ENCODE measurements at places on chromosomes 7 and 10.

GRCh38 chr7:128888756-128889095 lies 21.8 kb downstream of the KCP start:
- DNase-seq = no peak

- DNase-seq = no peak
Observed at GRCh38 chr7:22182149-22182548, 174.8 kb downstream of the RAPGEF5 start.

- peak; percentile 63 for DNase-seq
Observed at GRCh38 chr10:62911210-62911963, 95.2 kb upstream of the EGR2 start.

- peak; percentile 66 for DNase-seq
Observed at GRCh38 chr7:44163591-44163990, 22.5 kb upstream of the MYL7 start.

GRCh38 chr7:93935102-93935501 lies 13.6 kb downstream of the GNG11 start:
- DNase-seq = no peak

DNA sequence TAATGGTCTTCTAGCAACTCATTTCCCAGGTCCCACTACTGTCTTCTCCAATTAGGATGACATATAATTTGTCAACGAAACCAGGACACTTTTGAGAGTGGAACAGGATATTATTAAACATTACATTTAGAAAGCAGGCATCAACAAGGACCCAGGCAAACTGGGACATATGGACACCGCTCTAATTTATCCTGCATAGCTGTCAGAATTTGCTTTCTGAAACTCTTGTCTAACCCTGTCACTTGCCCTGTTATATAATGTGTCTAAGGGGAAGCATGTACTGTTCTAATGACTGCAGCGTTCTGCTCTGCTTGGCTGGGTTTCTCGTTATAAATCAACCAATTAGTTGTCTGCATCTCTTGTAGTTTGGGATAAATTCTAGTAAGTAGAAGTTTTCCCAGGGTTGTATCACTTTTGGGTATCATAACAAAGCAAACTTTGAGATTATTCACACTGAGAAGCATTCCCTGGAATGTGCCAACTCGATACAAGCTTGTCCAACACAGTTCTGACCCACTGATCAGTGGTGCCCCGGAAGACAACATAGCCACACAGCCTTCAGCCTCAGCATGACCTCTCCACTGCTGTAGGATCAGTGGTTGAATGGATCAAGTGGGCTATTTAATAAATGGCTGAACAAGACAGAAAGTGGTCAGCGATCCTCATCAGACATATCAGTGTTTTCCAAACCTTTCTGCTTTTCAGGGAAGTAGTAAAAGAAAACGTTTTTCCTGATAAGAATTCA lies 228.1 kb downstream of the KIF20B start:
- DNase-seq = no peak

- no peak for DNase-seq
Observed at GRCh38 chr10:71638064-71638821, 81.3 kb downstream of the C10orf105 start.

- DNase-seq = no peak
Observed at GRCh38 chr7:84364708-84365107, 170.1 kb upstream of the SEMA3A start.

GRCh38 chr7:107594961-107595737 lies 15.1 kb downstream of the BCAP29 start:
- DNase-seq = peak; percentile 74

DNA sequence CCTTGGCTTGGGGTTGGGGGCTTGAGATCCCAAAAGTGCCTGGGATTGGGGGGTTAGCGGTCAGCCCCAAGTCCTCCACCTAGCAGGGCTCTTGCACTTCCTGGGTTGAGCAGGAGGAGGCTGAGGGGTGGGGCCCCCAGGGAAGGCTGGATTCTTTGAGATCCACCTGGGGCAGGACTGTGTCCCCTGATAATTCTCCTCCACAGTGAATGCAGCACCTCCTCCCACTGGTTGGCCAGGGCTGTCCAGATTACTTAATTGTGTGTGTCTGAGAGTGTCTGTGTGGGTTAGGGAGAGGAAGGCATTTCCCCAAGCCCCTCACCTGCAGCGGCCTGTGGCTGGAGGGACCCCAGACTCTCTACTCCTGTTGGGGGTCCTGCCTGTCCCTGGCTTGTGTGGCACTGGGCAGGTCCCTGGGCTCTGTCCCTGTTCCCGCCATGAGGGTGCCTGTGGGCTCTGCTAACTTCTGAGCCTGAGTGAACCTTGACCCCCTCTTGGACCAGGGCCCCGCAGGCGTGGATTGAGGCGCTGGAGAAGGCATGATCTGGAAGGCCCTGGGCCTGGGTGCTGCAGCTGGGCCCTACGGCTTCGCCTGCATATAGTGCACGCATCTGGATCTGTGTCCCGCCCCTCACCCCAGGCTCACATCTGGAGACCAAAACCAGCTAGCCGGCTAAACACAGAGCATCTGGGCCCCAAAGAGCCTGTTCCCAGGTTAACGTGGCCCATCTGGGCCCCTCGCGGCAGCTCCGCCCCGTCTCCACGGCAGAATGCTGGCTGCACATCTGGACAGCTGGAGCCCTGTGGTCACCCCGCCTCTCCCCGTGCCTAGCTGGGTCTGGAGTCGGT lies 10.4 kb downstream of the TMEM270 start:
- DNase-seq = no peak

GRCh38 chr7:51154201-51154600 lies 162.4 kb downstream of the COBL start:
- DNase-seq = peak; percentile 87

DNA sequence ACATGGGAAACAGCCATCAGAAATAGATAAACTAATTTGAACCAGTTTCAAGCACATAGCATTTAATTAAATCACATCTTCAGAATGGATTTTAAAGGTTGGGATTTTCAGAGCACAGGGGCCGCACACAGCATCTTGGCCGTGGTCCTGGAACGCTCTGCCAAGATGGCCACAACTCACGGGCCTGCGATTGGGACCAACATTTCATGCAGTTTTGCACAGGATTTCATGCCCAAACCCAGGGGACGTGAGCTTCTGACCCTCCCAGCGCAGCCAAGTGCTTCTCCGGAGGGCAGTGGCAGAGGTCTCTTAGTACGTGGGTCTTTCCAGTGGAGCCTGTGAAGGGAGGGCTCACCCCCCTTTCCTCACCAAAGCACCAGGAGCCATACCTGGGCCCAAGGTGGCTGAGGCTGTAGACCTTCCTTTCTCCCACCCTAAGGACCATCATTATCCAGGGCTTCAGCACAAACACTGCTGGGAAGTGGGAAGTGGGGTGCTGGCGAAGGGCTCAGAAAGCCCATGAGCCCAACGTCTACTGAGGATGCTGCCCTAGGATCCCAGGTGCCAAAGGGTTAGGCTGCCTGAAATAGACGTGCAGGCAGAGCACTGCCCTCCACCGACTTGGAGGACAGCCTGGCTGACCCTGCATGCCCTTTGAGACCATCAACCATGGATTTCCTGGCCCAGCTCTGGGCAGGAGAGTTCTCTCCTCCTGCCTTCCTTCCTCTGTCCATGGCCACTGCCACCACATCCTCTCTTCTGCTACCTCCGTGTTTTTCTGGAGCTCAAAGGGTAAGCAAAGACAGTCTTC lies 611.2 kb upstream of the MGMT start:
- DNase-seq = no peak

- peak; percentile 21 for DNase-seq
Observed at GRCh38 chr10:58177362-58177947, 90.2 kb downstream of the IPMK start.

DNA sequence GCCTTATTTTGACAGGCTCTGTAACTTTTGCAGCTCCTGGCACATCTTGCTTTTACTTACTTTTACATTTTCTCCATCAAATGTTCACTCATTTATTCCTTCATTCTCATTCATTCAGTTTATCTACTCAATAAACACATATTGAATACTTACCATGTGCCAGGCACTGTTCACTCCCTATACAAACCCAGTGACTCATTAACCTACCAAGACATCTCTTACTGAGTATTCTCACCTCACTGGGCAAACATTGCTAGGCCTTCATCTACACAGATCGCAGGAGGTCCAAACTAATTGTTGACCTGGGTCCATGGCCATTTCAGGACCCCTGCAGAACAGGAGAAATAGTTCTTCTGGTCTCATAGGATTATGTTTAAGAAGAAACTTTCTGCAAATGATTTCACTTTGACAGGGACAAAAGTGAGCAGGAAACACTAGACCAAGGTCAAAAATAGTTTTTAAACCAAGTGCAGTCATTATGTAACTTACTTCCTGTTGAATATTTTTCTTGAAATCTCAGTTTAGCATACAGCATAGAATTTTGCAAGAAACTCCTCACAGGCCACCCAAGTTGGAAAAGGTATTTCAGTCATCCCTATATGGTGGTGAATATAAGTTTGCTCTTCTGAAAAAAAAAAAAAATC lies 17.6 kb downstream of the SLC26A4 start:
- no peak for DNase-seq

DNA sequence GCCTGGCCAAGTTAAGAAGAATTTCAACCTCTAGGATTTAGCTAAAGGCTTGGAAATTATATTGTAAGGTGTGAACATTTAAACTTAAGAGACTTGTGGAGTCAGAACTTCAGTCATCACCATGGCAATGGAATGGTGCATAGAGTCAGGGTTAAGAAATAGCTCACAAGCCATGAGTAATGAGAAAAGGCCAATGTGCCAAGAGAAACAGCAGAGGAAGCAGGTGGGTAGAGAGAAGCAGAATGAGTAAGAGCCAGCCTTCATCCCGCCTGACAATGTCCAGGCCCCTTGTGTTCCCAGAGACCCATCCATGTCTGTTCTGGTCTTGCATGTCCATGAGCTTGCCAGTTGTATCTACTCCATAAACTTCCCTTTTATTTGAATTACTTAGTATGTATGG lies 62.6 kb upstream of the TBX20 start:
- no peak for DNase-seq

- no peak for DNase-seq
Observed at GRCh38 chr7:150759479-150759878, 22.3 kb downstream of the GIMAP5 start.

DNA sequence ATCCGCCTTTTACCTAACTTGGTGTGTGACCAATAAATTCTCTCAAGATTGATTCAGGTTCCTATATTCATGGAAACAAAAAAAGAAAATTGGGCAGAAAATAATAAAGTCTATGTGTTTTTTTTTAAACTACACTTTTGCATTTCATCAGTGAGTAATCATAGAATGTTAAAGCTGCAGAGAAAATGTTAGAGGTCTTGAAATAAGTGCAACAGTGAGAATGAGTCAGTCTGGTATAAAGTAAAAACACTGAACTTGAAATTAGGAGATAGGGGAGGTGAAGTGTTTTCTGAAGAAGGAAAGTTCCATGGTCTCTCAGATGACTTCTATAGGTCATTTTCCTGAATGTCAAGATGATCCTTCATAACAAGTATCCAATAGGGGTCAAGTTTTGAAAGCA lies 202.6 kb upstream of the NRP1 start:
- no peak for DNase-seq

GRCh38 chr7:117871778-117872538 lies 1.3 kb downstream of the CTTNBP2 start:
- no peak for DNase-seq

- DNase-seq = no peak
Observed at GRCh38 chr7:140230861-140231770, 54.3 kb upstream of the KDM7A start.

- DNase-seq = no peak
Observed at GRCh38 chr7:1027242-1028043, 16.9 kb upstream of the GPR146 start.

DNA sequence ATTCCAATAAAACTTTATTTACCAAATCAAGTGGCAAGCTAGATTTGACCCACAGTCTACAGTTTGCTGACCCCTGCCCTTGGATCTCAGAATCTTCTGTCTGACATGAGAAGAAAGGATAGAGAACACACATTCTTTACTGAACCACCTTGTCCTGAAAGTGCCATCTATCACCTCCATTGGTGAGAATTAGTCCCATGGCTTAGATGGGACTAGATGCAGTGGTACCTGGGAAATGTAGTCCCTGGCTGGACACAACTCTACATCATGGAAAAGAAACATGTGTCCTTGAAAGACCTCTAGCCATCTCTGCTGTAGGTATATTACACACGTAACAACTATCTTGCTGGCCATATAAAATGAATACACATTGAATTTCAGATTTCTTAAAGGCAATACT lies 336.2 kb downstream of the LHFPL3 start:
- no peak for DNase-seq

DNA sequence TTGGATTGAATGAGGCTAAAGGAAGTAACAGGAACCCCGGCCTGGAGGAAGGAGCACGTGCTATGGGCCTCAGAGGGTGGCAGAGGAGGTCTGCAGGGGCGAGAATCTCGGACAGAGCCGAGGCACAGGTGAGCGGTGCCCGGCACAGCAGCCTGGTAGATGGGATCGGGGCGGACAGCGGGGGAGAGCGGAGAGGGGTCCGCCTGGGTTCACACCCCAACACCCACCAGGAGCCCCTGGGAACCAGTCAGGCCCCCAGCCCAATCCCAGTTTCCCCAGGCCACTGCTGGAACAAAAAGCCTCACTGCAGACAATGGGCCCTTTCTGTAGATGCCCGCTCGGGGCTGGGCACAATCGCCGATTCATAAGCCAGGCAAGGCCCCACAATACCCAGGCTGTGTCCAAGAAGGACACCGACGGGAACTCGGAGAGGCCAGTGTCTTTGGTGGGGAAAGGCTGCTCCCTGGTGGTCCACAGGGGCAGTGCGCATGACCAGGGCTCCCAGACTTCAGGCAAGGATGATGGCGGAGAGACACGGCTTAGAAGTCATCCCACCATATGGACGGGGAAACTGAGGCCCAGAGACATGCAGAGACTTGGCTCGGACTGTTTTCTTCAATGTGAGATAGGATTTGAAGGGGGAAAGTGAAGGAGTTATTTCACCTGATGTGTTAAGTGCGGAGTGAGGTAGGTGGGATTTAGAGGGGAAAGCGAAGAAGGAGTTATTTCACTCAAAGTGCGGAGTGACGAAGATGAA lies 106.9 kb upstream of the GPR26 start:
- peak; percentile 84 for DNase-seq

DNA sequence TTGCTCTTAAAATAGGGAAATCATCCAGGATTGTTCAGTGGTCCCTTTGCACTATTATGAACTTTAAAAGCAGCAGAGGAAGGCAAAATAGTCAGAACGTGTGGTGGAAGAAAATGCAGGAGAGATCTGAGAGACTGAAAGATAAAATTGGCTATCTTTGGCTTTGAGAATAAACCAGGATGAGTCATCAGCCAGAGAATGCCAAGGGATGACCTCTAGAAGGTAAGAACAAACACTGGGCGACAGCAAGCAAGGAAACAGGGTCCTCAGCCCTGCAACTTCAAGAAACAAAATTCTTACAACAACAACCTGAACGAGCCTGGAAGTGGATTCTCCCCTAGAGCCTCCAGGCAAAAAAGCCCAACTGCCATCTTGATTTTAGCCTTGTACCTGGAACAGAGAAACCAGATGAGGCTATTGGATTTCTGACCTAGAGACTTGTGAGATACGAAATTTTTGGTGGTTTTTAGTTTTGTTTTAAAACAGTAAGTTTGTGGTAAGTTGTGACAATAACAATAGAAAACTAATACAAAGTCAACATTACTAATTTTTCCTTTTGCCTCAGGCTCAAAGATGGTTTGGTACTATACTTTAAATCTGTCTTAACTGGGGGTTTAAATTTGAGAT lies 130.2 kb upstream of the CNTNAP2 start:
- DNase-seq = no peak

GRCh38 chr10:8617792-8618191 lies 563.3 kb downstream of the GATA3 start:
- DNase-seq = no peak

GRCh38 chr10:128064970-128065580 lies 61.1 kb downstream of the MKI67 start:
- no peak for DNase-seq

GRCh38 chr7:149297034-149297755 lies 35.2 kb downstream of the ZNF783 start:
- DNase-seq = no peak

- peak; percentile 11 for DNase-seq
Observed at GRCh38 chr10:98664329-98665042, 217.8 kb upstream of the HPS1 start.

All from COLO829 (cell line).